ENCODE measurements at places on chromosomes 12 and 14. TPM values are rescaled to one million over a fixed set of nuclear protein-coding genes. Genes with fewer than 3 reads are reported as not detected.

MYF5 gene
- not detected for total RNA-seq

BATF gene
- total RNA-seq = not detected

FAM181A gene
- total RNA-seq = not detected

STAB2 gene
- total RNA-seq = not detected

KLHDC1 gene
- 3.4 TPM for total RNA-seq

SERPINA6 gene
- total RNA-seq = not detected

KRT3 gene
- not detected for total RNA-seq

TMPRSS12 gene
- not detected for total RNA-seq

TPI1 gene
- total RNA-seq = 1,607 TPM

MANSC1 gene
- total RNA-seq = 3.5 TPM

ARHGDIB gene
- 17.3 TPM for total RNA-seq

DAO gene
- not detected for total RNA-seq

KCNK13 gene
- total RNA-seq = not detected

TAS2R30 gene
- total RNA-seq = not detected

FOXN4 gene
- total RNA-seq = not detected

Data from myometrial cell (primary cell).